ENCODE measurements at places on chromosomes 11 and 22.
A peak's percentile ranks its signal among the peaks of the same experiment; 100 is the strongest.

GRCh38 chr11:94973099-94973968, at the start of the genes CWC15 and KDM4D:
Gene CWC15, minus strand, starts transcription at chr11:94973556. Its CDS starts 1,371 bp downstream, at chr11:94972185.
Gene KDM4D, plus strand, starts transcription at chr11:94973709. Its CDS starts 23,664 bp downstream, at chr11:94997373.
- peak; percentile 91 for DNase-seq

DNA sequence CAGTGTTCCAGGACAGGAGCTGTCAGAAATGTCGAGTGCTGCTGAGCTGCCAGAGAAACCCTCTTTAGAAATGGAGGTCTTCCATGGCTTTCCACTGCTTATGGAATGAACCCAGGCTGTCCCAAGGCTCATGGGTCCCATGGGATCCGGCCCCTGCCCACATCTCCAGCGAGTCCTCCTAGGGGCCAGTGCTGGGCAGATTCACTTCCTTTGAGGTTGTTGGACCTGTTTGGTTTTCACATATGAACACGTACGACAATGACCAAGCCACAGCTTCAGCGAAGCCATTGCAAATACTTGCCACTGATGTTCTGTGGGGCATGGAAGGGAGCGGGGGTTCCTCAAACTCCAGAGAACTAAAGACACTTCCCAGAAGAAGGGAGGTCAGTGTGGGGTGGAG, 483.3 kb downstream of the TBC1D22A start:
- DNase-seq: no peak

GRCh38 chr11:2805388-2806056, 80.1 kb downstream of the CDKN1C start:
- no peak for DNase-seq

DNA sequence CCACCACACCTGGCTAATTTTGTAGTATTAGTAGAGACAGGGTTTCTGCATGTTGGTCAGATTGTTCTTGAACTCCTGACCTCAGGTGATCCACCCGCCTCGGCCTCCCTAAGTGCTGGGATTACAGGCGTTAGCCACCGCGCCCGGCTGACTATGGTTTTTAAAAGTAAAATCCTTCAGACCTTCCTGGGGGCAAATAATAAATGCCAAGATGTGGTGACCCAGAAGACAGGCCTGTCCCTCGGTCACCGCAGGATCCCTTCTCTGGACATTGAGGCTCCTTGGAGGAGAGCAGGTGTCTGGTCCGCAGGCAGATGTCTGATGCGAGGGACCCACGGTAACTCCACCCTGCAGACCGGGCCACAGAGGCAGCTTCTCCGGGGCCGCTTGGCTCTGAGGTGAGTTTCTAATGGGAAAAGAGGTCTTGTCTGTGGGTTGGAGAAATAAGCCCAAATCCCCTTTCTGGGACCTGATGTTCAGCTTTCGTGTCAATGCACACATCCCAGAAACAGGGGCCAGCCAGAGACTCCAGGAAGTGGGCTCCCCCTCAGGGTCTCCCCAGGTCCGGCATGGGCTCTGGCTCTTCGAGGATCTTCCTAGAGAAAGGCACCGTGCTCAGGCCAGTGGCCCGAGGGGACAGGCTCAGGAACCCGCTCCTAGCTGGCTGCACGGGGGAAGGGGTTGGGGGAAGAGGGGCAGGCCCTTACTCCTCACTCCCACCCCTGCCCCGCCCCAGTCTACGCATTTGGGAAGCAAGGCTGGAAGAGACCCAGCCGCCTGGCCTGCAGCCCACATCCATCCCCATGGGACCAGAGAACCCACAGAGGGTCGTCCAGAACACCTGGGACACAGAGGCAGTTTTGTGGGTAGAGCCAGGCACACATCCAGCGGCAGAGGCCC, 100.6 kb downstream of the WNT7B start:
- DNase-seq: no peak

DNA sequence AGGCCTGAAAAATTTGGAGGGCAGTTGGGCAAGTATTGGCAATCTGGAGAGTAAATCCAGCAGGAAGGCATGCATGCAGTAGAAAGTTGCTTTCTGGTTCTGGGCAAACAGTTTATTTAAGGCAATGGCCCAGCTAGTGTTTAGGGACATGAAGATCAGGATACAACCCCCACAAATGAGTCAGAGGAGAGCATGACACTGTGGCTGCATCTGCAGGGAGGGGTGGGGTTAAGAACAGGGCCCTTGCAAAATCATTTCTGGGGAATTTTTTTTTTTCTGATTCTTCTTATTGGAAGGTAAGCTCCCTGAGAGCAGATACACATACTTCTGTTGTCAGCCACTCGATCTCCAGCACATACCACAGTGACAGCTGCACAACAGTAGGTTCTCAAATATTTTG, 61.1 kb downstream of the FDX1 start:
- DNase-seq: no peak

DNA sequence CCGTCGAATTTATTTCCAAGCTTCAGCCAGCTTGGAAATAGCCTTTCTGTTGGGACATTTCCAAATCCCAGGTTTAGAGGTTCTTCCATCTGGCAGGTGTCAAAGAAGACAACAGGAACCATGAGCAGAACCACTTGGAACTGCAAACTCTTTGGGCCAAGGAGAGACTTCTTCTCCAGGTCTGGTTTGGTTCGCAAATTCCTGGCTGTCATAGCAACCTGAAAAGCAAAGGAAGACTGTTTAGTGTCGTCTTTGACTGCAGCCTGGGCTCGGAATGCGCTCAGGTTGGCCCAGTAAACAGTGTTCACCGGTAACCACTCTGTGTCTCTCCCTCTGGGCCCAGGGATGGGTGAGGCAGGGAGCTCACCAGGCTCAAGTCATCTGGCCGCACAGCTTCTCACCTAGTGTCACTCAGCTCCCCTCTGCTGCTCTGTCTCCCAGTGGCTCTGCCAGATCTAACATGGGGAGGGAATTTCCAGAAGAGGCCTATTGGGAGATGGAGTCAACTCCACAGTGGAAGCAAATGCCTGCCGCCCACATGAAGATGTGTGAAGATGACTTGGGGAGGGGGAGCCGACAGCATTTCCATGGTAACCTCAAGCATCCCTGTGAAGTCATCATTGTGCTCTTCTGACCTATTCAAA, 11.9 kb upstream of the CLMP start:
- DNase-seq: no peak

DNA sequence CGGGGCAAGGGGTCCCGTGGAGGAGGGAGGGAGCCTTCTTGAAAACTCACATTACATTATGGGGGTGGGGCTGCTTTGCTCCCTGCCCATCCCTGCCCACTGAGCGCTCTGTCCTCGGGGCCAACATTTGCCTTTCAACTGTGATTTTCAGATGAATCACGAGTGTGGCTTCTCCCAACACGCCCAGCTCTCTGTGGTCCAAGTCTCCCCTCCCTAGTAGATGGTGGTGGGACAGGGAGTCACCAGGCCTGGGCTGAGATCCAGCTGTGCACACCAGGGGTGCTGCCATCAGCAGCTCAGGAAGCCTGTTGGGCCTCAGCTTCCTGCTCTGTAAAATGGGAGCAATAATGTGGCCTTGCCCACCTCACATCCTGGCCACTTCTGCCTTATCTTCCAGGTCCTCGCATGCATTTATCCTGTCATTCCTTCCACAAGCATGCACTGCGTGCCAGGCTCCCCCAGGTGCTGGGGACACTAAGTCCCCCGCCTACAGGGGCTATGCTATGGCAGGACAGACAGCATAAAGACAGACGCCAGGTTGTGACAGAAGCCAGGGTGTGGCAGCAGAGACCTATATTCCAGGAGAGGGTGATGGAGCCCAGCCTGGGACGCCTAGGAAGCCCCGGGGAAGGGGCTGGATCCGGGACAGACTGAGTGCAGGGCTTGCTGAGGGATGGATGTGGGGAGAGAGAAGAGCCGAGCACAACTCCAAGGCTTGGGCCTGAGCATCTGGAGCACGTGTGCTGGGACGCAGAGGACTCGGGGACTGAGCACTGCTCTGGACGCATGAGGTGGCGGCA, 30.5 kb downstream of the NFAM1 start:
- no peak for DNase-seq

DNA sequence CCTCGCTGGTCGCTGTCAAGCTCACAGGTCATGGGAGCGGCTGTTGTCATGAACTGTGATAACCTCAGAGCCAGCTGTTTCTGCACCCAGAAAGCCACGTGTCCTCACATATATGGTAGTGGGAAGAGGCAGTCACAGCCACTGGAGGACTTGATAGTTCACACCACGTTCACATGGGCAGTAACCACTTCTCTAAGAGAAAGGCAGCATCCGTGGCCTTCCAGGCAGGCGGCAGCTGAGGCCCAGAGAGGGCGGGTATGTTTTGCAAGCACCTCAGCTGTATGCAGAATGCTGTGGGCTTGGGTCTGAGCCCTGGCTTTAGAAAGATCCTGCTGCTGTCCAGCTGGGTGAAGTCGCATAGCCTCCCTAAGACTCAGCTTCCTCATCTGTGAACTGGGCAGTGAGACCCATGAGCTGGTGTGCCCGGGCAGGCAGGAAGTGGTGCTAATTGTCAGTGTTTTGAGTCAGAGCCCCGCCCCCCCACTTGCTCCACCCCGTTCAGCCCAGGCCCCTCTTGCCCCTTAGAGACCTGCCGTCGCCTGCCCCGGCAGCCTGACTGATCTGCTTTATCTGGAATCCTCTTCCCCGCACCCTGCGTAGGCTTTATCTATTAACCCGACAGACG, 13.3 kb downstream of the TTC38 start:
- peak; percentile 21 for DNase-seq

Data from hypothalamus (tissue), 51 donors.